ENCODE measurements at places on chromosomes 4 and X. TPM values are rescaled to one million over a fixed set of nuclear protein-coding genes. Genes with fewer than 3 reads are reported as not detected.

GRCh38 chr4:26058537-26058936 is 144.5 kb downstream of the SMIM20 start:
- no peaks in the 10 kb centered on the region for H3K27me3 ChIP-seq
- H3K27ac ChIP-seq: no peak overlapping the region
- H3K36me3 ChIP-seq: no peaks in the 10 kb centered on the region

- no peak overlapping the region for H3K4me3 ChIP-seq
- DNase-seq: peak; percentile 43
- H3K36me3 ChIP-seq: no peaks in the 10 kb centered on the region
- H3K27ac ChIP-seq: no peak overlapping the region
Measured at GRCh38 chr4:107153228-107153627, 117.1 kb upstream of the DKK2 start.

DNA sequence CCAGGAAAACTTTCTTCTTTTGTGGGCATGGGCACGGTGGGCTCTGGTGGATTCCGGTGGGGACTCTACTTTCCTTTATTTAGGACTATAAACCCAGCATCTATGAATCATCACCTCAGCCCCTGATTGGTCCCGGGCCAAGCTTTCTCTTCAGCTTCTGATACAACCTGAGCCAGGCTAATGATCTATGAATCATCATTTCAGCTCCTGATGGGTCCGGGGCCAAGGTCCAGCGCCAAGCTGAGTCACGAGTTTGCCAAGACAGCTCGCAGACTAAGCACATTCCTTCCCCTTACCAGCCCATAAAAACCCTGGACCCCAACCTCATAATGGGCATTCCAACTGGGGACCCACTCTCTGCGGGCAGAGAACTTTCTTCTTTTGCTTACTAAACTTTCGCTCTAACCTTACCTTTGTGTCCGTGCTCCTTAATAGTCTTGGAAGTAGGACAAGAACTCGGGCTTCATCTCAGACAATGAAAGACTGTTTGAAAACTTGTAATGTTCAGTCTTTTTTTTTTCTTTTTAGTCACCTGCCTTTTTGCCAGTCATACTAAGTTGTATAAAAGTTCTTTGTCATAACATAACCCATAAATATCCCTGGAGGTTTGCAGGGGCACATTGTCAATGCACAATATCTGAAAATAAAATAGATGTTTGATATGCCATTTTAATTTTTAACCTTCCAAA is 904.9 kb upstream of the EPHA5 start:
- H3K27ac ChIP-seq: no peak overlapping the region
- H3K4me3 ChIP-seq: no peak overlapping the region
- no peak for DNase-seq

GRCh38 chrX:65862638-65863037 is 177.2 kb downstream of the VSIG4 start:
- no peaks in the 10 kb centered on the region for H3K36me3 ChIP-seq
- H3K4me3 ChIP-seq: no peak overlapping the region
- DNase-seq: no peak
- no peaks in the 10 kb centered on the region for H3K4me1 ChIP-seq
- no peaks in the 10 kb centered on the region for H3K27me3 ChIP-seq

- no peaks in the 10 kb centered on the region for H3K27me3 ChIP-seq
- no peaks in the 10 kb centered on the region for H3K4me1 ChIP-seq
- H3K4me3 ChIP-seq: no peak overlapping the region
- H3K27ac ChIP-seq: no peak overlapping the region
Measured at GRCh38 chr4:151564321-151564720, 155.3 kb downstream of the FHIP1A start.

GRCh38 chrX:37781814-37782213 is 2.0 kb downstream of the CYBB start:
- H3K4me1 ChIP-seq: peaks cover 63% of the 10 kb centered on the region
- no peak for DNase-seq
- no peaks in the 10 kb centered on the region for H3K36me3 ChIP-seq
- H3K27me3 ChIP-seq: no peaks in the 10 kb centered on the region
- H3K27ac ChIP-seq: no peak overlapping the region

DNA sequence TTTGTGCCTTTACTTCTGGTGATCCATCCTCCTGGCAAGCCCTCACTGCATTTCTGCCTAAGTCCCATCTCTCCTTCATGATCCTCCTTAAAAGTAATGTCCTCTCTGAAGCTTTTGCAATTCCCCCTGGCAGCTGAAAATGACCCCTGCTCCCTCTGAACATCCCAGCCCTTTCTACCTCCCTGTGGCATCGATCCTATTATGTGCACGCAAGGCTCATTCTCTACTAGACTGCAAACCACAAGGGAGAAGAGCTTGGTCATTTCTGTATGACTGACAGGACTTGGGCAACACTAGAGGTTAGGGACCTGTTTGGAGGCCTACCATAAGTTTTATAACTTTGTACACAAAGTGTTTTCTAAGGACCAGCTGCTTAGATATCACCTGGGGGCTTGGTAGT is 50.8 kb upstream of the RAP2C start:
- no peaks in the 10 kb centered on the region for H3K27me3 ChIP-seq
- no peaks in the 10 kb centered on the region for H3K36me3 ChIP-seq
- H3K4me1 ChIP-seq: no peaks in the 10 kb centered on the region
- H3K4me3 ChIP-seq: no peak overlapping the region
- no peak for DNase-seq

DNA sequence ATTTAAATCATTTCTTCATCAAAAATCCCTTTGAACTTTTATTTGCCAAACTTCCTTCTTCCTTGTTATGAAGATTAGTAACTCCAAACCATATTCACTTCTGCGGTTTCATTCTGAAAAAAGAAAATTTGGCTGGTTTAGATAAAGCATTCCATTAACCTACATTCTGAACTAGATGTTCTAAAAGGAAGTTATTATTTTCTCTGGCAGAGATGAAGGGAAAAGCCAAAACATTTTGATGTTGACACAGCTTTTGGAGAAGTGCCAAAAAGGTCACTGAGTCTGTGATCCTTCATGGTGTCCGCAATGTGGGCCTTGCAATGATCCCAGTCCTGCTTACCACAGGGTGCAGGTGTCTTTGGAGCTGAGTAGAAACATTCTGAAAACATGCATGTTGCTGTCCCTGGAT is 36.0 kb downstream of the CXCL8 start:
- no peaks in the 10 kb centered on the region for H3K4me1 ChIP-seq
- H3K27ac ChIP-seq: no peak overlapping the region
- H3K36me3 ChIP-seq: no peaks in the 10 kb centered on the region
- no peaks in the 10 kb centered on the region for H3K27me3 ChIP-seq

- no peak overlapping the region for H3K4me3 ChIP-seq
- H3K27ac ChIP-seq: no peak overlapping the region
- no peaks in the 10 kb centered on the region for H3K36me3 ChIP-seq
- H3K27me3 ChIP-seq: no peaks in the 10 kb centered on the region
Measured at GRCh38 chr4:86749121-86749520, 100.1 kb downstream of the SLC10A6 start.

DNA sequence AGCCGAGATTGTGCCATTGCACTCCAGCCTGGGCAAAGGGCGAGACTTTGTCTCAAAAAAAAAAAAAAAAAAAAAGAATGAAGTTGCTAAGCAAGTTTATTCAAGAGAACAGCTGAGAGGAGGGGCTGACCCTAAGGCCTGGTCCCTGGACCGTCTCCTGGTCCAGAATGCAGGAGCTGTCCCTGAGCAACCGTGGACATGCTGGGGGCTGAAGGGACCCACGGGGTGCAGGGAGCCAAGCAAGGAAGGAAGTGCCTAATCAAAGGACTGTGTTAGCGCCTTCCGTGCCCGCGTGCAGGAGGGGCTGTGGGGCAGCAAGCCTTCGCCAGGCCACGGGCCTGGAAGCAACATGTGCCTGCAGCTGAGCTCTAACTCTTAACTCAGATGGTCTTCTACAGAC is 39.1 kb upstream of the CDKN2AIP start:
- no peaks in the 10 kb centered on the region for H3K4me1 ChIP-seq
- H3K27ac ChIP-seq: no peak overlapping the region
- no peaks in the 10 kb centered on the region for H3K27me3 ChIP-seq

- no peak overlapping the region for H3K27ac ChIP-seq
- DNase-seq: no peak
Measured at GRCh38 chr4:17531538-17532285, 16.7 kb downstream of the CLRN2 start.

- H3K4me1 ChIP-seq: peaks cover 3% of the 10 kb centered on the region
- no peaks in the 10 kb centered on the region for H3K36me3 ChIP-seq
- no peaks in the 10 kb centered on the region for H3K27me3 ChIP-seq
- no peak within 1 kb of the TSS for H3K27ac ChIP-seq
Measured at GRCh38 chrX:102155806-102156179, at the start of gene BEX5. BEX5 (minus strand) TSS chrX:102155977; CDS start chrX:102154265, 1,712 bp downstream.

GRCh38 chrX:118977424-118977823 is 3.0 kb downstream of the LONRF3 start:
- H3K27me3 ChIP-seq: no peaks in the 10 kb centered on the region
- H3K27ac ChIP-seq: no peak overlapping the region
- no peak for DNase-seq
- no peaks in the 10 kb centered on the region for H3K36me3 ChIP-seq

- no peaks in the 10 kb centered on the region for H3K36me3 ChIP-seq
- no peak overlapping the region for H3K27ac ChIP-seq
- DNase-seq: no peak
- H3K27me3 ChIP-seq: no peaks in the 10 kb centered on the region
- no peak overlapping the region for H3K4me3 ChIP-seq
- H3K4me1 ChIP-seq: no peaks in the 10 kb centered on the region
Measured at GRCh38 chr4:38290366-38290765, 330.2 kb downstream of the PTTG2 start.

DNA sequence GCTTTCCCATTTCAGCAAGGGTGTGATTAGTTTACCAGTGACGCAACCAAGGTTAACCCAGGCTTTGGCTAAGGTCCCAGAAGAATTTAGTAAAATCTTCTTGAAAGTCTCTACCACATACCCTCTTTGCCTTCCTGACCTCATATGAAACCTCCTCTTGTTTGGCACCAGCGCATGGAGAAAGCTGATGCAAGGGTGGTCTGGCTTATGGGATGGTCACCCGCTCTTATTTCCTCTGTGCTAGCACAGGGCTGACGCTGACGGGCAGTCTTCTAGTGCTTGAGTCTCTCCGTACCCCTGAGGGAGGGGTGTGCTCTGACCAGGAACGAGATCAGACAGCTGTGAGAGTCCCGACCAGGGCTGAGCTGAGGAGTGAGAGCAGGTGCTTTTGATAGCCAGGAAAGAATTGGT is 137.6 kb downstream of the TENM3 start:
- H3K27me3 ChIP-seq: no peaks in the 10 kb centered on the region
- no peaks in the 10 kb centered on the region for H3K4me1 ChIP-seq
- H3K4me3 ChIP-seq: no peak overlapping the region
- DNase-seq: no peak

DNA sequence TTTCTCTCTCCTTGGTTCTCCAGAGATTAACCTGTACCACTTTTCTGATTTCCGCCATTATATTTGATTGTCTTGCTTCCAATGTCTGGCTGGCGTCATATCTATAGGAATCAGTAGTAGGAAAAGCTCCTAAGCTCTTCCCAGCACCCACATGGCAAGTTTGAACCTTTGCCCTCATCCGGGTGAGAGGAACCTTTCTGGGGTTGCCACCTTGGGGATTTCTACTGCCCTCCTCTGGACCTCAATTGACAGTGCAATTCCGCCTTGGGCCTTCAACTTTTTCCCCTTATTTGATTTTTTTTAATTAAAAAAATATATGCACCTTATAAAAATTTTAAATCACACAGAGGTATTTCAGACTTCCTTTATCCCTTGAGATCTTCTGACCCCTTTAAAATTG is 2.0 kb upstream of the CXorf66 start:
- no peaks in the 10 kb centered on the region for H3K4me1 ChIP-seq
- no peaks in the 10 kb centered on the region for H3K27me3 ChIP-seq
- no peak overlapping the region for H3K27ac ChIP-seq
- no peaks in the 10 kb centered on the region for H3K36me3 ChIP-seq
- H3K4me3 ChIP-seq: no peak overlapping the region
- peak; percentile 71 for DNase-seq

- no peak for DNase-seq
- H3K4me1 ChIP-seq: no peaks in the 10 kb centered on the region
- H3K27ac ChIP-seq: no peak overlapping the region
- no peaks in the 10 kb centered on the region for H3K36me3 ChIP-seq
Measured at GRCh38 chr4:167176723-167177367, 57.4 kb downstream of the SPOCK3 start.

DNA sequence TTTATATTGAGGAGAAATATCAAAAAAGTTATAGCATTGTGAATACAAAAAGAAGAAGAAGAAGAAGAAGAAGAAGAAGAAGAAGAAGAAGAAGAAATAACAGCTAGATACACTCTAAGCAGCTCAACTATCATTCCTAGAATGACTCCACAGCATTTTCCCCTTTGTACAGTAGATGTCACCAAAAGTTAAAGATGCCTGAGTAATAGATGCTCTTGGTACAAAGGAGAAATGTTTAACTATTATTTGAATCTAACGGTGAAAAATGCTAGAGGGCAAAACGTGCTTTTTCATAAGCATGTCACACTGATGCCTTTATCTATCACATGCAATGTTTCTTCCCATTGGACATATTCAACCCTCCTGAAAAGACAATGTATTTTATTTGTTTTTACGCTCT is 178.4 kb upstream of the GPRIN3 start:
- DNase-seq: no peak
- H3K4me1 ChIP-seq: no peaks in the 10 kb centered on the region
- H3K4me3 ChIP-seq: no peak overlapping the region
- H3K36me3 ChIP-seq: no peaks in the 10 kb centered on the region
- no peaks in the 10 kb centered on the region for H3K27me3 ChIP-seq

- H3K4me1 ChIP-seq: peaks cover 9% of the 10 kb centered on the region
- no peaks in the 10 kb centered on the region for H3K27me3 ChIP-seq
- no peak for DNase-seq
- H3K27ac ChIP-seq: no peak overlapping the region
- no peak overlapping the region for H3K4me3 ChIP-seq
- no peaks in the 10 kb centered on the region for H3K36me3 ChIP-seq
Measured at GRCh38 chrX:107226757-107227156, 20.3 kb downstream of the DNAAF6 start.

- peaks cover 19% of the 10 kb centered on the region for H3K4me1 ChIP-seq
- no peaks in the 10 kb centered on the region for H3K36me3 ChIP-seq
- peak overlapping the region; percentile 55 for H3K4me3 ChIP-seq
- no peak overlapping the region for H3K27ac ChIP-seq
- H3K27me3 ChIP-seq: no peaks in the 10 kb centered on the region
Measured at GRCh38 chrX:18887177-18887824, 96.6 kb downstream of the PHKA2 start.

- no peaks in the 10 kb centered on the region for H3K27me3 ChIP-seq
- H3K27ac ChIP-seq: no peak overlapping the region
- no peaks in the 10 kb centered on the region for H3K36me3 ChIP-seq
- H3K4me3 ChIP-seq: no peak overlapping the region
Measured at GRCh38 chr4:169485791-169486742, 126.3 kb downstream of the NEK1 start.

- DNase-seq: no peak
- no peaks in the 10 kb centered on the region for H3K4me1 ChIP-seq
- H3K36me3 ChIP-seq: no peaks in the 10 kb centered on the region
- no peak overlapping the region for H3K27ac ChIP-seq
- no peak overlapping the region for H3K4me3 ChIP-seq
Measured at GRCh38 chr4:27881705-27882104, 1021.1 kb downstream of the STIM2 start.

Gene CDKL5
- 0.82 TPM for total RNA-seq

Gene GPR173
- 0.36 TPM for total RNA-seq

Gene RAB9B
- not detected for total RNA-seq

Gene RPL39
- total RNA-seq: 3,006 TPM

Gene PRDM8
- total RNA-seq: not detected

Gene TIMP1
- 0.29 TPM for total RNA-seq

Gene TRAM1L1
- not detected for total RNA-seq

Gene TSPAN7
- total RNA-seq: not detected

Gene KIF4A
- total RNA-seq: 12.6 TPM

Gene SMC1A
- 15.7 TPM for total RNA-seq

Gene MBNL3
- total RNA-seq: 6.9 TPM

Gene GPR50
- total RNA-seq: not detected

Data from Karpas-422 (cell line).